GM10248 (cell line): ENCODE measurements at places on chromosomes 12 and 14.

DNA sequence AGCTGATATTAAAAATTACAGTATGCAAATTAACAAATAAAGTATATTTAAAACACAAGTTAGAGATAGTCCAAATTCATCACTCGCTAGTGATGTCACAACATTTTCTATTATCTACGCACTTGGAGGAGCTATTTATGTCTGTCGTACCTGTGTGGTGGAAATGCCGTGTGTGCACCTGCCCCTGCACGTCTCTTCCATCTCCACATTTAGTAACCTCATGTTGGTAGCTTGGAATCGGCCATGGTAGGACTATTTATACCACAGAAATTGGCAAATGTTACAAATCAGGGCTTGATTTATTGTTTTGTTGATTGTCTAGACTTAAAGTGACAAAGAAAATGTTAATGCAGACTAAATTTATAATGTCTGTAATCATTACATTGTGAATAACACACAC, 62.6 kb upstream of the NTF3 start:
- no peak for DNase-seq

DNA sequence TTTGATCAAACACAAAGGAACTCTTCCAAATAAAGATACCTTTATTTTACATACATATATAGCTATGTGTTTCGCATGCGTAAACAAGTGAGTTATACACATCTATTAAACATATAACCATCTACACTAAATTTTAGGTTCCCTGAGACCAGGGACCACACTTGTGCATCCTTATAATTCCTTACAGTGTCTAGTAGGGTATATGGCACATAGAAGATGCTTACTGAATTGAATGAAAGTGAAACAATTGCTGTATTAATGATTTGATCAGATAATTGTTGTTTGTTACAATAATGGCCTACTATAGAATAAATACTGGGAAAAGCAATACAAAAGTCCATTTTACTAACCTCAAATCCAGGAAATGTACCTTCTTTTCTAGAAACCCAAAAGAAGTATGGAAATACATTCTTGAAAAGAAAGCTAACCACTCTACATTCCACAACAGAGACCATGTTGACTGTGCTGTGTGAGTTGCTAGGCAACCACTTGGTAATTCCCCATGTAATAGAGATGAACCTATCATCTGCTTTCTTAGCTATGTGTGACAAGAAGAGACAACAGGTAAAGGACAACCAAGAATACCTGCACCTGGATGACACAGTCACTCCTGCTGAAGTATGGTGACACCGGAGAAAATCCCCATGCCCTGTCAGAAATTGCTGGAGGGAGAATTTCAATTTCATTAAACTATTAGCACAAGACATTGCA, 11.9 kb upstream of the CIPC start:
- DNase-seq: peak; percentile 46

DNA sequence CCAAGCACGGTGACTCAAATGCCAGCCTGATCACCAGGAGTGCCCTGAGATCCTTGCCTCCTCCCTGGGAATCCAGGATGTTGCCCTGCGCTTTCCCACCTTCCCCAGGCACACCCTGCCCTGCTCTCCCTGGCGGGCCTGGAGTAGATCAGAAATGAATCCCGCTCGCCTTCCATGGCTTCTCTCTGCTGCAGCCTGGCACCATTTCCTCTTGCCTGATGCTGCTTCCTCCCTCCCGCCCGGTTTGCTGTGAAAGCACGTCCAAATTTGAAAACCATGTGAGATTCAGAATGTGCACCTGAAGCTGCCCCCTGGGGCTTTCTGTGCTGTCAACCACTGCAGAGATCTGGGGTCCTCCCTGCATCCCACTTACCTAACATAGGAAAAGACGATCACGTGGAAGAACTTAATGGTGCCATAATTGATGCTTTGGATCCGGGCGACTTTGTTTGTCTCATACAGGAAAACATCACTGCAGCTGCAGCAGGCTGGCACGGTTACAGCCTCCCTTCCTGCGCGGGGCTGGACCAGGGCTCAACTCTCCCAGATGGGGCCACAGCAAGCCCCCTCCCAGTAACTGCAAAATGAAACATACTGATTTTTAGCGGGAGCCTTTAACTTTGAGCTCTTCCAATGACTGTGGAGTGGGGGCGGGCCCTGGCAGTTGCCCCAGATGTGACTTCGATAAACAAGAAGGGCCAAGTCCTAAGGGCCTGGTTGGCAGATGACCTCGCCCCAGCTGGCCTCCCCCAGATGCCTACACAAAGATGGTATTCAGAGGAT, 24.9 kb upstream of the C12orf76 start:
- no peak for DNase-seq

- DNase-seq: no peak
Measured at GRCh38 chr14:61355892-61356325, 34.5 kb downstream of the PRKCH start.
